ENCODE measurements at places on chromosomes 6 and 20. TPM values are rescaled to one million over a fixed set of nuclear protein-coding genes. Genes with fewer than 3 reads are reported as not detected.

GRCh38 chr6:6516666-6517458 is 71.7 kb upstream of the LY86 start:
- DNase-seq: no peak
- no peaks in the 10 kb centered on the region for H3K4me1 ChIP-seq
- H3K4me3 ChIP-seq: no peak overlapping the region
- H3K27ac ChIP-seq: no peak overlapping the region

DNA sequence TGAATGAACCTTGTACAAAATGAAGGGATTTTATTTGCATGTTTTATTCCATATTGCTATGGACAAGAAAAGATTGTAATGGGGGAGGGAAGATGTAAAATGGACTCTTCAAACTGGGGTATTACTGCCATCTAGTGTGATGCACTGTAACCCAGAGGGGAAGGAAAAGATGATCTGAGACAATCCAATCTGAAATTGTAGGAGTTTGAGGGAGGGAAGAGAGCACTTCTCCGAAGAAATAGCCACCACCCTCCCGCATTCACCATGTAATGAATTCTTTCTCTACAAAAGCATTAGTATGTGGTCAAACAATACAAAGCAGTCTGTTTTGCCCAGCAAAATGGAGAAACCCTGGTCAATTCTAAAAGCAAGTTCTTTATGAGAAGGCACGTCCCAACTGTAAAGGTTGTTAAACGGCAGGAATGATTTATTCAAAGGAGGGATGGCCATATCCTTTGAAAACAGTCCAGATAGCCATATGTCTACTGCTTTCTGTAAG is 679.5 kb upstream of the NRSN1 start:
- H3K27me3 ChIP-seq: no peaks in the 10 kb centered on the region
- no peak for DNase-seq
- no peaks in the 10 kb centered on the region for H3K4me1 ChIP-seq
- H3K36me3 ChIP-seq: no peaks in the 10 kb centered on the region
- no peak overlapping the region for H3K27ac ChIP-seq
- no peak overlapping the region for H3K4me3 ChIP-seq

- no peak overlapping the region for H3K4me3 ChIP-seq
- H3K36me3 ChIP-seq: no peaks in the 10 kb centered on the region
- no peak overlapping the region for H3K27ac ChIP-seq
Measured at GRCh38 chr6:3844097-3844463, 5.1 kb upstream of the FAM50B start.

COX4I2 gene
- not detected for polyA plus RNA-seq

DNA sequence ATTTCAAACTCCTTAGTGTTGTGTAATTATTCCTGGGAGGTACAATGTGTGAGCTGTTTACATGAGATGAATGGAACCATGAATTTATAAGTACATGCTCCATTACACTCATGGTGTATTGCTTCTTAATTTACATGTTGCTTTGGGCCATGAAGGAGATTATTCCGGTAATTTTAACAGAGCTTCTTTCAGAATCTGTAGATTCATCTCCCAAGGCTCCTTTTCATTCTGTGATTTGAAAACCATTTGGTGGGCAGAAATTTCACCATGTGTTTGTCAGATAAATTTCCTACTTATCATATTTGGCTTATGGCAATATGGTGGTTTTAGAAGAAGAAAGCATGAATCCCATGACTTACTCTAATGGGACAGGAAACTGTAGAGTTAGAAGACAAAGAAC is 421.6 kb upstream of the EYS start:
- no peaks in the 10 kb centered on the region for H3K4me1 ChIP-seq
- H3K36me3 ChIP-seq: no peaks in the 10 kb centered on the region
- no peak overlapping the region for H3K27ac ChIP-seq

GRCh38 chr6:155678361-155678760 is 222.7 kb upstream of the NOX3 start:
- no peaks in the 10 kb centered on the region for H3K36me3 ChIP-seq
- no peak overlapping the region for H3K27ac ChIP-seq
- H3K27me3 ChIP-seq: no peaks in the 10 kb centered on the region
- H3K4me3 ChIP-seq: no peak overlapping the region
- no peaks in the 10 kb centered on the region for H3K4me1 ChIP-seq
- no peak for DNase-seq

Measured in keratinocyte (primary cell).